Spleen (tissue), 13 donors: ENCODE measurements at places on chromosomes 12 and 14.
A peak's percentile ranks its signal among the peaks of the same experiment; 100 is the strongest.

DNA sequence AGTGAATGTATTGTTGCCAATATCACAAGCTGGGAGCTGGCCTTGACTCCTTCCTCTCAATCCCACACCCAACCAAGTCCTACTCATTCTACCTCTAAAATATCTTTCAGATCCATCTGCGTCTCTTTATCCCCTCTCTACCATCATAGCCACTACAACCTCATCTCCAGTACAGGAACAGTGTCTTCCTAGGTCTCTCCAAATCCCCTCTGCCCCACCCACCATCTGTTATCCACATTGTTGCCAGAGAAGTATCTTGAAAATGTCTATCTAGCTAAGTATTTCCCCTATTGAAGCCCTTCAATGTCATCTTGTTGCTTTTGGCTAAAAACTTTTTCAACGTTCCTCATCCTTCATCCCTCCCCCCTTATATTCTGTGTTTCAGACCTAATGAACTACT lies 244.7 kb downstream of the C12orf75 start:
- DNase-seq = no peak

DNA sequence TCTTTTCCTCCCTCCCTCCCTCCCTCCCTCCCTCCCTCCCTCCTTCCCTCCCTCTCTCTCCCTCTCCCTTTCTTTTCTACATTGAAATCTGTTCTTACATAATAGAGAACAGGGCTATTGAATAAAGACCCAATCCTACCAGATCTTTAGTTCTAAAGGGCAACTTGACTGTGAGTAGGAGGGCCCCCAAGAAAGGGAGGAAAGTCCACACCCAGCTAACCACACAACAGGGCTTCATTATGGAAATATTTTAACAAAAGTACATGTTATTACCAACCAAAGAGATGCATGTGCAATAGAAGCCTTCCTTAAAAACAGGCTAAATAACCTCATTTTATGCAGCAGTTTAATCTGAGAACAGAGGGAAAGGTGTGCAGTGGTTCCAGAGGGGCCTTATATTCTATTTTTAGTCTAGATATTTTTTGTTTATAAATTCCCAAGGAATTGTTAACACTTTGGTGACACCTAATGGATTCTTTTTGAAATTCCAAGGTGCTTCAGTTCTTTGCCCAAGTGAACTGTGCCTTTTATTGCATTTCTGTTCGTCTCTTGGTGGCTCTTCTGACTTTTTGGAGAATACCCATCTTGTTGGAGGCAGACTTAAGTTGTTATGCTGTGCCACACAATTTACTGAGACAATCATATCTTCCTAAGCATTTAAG lies 63.0 kb downstream of the GNS start:
- no peak for DNase-seq

DNA sequence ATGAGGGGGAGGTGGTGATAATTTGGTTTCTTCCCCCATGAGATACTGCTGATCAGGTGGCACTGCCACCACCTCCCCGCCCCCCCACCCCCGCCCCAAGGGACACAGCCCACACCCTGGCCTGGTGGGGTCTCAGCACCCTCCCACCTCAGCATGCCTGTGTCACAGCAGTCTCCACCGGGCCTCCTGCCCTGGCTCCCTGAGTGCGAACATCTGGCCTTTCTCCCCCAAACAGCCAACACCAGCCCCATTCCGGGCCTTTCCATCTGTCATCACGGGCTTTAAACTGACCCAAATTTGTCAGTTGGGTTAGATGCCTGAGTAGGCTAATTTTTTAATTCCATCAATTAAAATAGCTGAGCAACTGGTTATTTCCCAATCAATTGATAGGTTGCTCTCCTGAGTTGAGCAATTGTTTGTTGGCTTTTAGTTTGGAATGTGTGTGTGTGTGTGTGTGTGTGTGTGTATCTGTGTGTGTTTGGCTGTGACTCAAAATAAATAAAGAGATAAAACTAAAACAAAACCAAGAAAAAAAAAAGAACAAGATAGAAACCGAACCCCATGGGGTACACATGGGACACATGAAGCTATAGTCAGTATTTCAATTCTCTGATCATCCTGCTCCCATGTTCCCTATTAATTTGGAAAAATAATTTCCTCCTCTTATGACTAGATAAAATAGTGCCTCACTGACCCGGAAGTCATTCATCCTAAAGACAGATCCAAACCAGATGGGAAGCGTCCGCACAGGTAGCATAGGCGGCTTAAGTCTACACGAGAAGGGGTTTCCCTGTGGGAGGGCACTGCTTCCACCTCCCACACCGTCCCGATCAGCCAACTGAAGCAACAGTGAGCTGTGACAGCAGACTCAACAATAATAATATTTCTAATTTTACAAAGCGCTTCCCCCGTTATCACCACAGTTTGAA lies 7.4 kb downstream of the SERPINA12 start:
- no peak for DNase-seq

DNA sequence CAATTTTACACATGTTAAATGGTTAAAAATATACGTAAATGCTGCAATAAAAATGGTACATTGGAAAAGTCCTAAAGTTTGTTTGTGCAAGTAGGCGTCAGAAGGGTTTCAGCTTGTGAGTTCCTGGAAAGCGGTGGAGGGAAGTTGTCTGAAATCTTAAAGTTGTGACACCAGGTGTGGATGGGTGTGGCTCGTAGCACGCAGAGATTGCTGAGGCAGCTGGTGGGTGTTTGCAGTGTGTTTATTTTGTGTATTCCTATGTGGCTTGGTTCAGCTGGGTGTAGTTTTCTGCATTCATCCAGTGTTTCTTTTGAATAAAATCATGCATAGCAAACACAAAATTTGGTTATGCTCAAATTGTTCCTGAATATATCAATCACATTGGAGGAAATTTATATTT lies 136.8 kb upstream of the TBX3 start:
- DNase-seq = no peak

DNA sequence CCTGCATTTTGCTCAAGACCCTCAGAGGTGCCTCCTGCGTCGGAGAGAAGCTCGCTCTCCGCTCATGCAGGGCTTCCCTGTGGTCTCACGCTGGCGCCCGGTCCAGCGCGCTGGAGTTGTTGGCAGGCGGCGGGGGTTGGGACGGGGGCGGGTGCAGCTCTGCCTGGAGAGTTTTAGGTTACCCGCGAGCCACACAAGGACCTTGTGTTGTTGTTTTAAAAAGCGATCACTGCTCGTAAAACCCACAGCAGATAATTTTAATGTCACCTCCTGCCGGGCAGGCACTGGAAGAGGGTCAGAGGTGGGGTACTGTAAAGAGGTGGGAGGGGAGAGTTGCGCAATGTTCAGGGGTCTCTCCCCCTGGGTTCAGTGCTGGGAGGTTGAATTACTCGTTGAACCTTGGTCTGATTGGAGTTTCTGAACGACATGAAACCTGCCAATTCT lies 850 bp downstream of the SMOC1 start:
- no peak for DNase-seq

GRCh38 chr14:79660053-79660939 lies 551.0 kb downstream of the DIO2 start:
- DNase-seq = no peak

DNA sequence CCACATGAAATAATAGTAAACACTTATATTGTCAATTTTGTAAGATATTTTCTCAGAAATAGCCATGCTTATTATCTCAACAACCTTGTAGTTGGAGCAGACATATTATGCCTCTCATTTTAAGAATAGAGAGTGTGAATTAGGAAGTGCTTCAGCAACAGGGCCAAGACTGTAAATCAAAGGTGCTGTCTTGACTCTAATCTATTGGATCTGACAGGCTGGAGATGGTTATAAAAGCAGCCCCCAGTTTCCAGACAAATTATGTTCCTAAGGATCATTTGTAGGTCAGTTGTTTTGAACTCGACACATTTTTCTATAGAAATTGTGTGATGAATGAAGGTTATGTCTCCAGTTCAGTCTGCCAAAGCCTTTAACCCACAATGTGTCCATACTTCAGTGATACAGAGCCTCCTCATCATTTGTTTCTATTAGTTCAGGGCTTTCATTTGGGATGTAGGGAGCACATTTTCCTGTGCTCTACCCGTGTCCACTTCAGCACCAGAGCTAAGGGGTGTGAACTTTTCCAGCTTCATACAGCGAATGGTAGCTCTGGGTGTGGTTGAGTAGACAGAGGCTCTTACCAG lies 284.8 kb upstream of the FBXO33 start:
- DNase-seq = no peak

GRCh38 chr12:71155225-71155624 lies 2.6 kb downstream of the TSPAN8 start:
- no peak for DNase-seq

DNA sequence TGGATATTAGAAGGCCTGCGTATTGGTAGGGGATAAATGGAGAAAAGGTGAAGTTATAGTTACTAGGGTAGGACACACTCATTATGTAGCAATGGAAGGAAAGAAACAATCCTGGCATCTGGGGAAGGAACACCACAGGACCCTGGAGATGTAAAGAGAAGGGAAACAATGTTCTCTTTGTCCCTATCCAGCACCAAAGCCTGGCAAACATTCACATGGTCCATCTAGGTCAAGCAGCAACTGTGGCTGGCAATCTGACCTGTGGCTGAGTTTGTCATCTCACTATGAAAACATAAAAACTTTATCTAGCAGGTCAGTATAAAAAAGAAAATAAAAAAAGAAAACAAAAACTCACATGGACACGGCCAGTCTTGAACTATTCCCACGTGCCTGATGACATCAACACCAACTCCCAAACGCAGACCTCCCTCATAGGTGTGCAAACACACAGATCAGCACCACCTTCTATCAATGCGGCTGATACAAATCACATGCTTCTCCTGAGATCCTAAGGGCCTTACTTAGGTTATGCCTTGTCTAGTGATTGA lies 2.6 kb downstream of the POMT2 start:
- DNase-seq = no peak

- no peak for DNase-seq
These were observed 845 bp upstream of the COCH start for GRCh38 chr14:30873308-30874119.

GRCh38 chr14:48331421-48331820 lies 656.0 kb upstream of the MDGA2 start:
- DNase-seq = no peak

- DNase-seq = no peak
These were observed 172.7 kb downstream of the ANO6 start for GRCh38 chr12:45388545-45388944.

DNA sequence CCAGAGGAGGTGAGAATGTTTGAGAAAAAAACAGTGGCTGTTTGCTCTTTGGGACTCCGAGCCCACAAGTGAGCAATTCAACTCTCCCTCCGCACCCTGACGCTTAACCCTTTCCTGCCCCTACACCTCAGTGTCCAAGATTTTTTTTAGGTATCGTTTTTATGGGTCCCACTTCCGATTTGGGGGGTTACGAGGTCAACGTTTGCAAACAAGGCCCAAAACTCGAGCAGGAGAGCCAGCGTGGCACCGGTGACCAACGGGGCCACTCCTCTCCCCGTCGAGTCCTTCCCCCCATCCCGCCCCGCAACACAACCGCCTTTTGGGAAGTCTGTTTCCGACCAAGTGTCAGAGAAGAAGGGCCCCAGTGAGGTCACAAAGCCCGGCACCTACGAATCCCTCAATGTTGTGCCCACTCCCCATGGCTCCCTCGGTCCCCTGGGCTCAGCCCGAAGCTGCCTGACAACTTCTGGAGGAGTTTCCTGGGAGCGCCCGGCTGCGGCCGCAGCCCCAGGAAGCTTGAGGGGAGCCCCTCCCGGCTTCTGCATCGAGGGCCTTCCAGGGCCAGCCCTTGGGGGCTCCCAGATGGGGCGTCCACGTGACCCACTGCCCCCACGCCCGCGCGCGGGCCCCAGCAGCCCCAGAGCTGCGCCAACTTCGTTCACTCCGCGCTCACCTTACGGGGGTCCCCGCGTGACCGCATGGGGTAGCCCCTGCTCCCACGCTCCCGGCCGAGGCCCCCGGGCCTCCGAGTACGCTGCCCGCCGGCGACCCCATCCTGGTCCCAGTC lies 1.2 kb downstream of the CDK2AP1 start:
- peak; percentile 83 for DNase-seq

DNA sequence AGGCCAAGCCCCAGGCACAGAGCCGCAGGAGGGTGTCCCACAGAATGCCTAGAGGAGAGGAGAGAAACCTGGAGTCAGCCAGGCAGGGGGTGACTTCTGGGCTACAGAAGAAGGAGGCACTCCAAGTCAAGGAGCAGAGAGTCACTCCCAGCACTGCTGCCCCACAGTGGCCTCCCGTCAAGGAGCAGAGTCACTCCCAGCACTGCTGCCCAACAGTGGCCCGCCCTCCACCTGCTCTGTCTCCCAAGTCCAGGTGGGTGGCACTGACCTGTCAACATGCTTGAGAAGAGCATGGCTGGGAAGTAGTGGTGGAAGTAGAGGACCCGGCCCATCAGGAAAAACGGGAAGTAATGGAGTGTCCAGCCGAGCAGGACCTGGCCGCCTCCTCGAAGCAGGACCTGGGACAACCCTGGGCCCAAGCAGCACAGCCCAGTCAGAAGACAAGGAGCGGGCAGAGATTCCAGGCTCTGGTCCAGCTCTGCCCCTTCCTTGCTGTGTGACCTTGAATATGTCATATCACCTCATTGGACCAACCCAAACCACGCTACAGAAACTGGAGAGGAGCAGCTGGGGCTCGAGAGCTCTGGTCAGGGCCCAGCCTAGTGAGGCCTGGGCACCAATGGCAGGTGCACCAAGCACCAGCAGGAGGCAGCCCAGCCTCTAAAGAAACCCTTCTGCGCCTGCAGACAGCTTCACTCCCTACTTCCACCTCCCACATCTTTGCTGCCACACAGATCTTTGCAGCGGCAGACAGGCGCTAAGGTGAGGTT lies 7.6 kb upstream of the NGB start:
- peak; percentile 56 for DNase-seq

GRCh38 chr12:5856692-5857091 lies 88.4 kb downstream of the ANO2 start:
- no peak for DNase-seq
